ENCODE measurements at places on chromosomes 1 and 21. TPM values are rescaled to one million over a fixed set of nuclear protein-coding genes. Genes with fewer than 3 reads are reported as not detected.
A peak's percentile ranks its signal among the peaks of the same experiment; 100 is the strongest.

DNA sequence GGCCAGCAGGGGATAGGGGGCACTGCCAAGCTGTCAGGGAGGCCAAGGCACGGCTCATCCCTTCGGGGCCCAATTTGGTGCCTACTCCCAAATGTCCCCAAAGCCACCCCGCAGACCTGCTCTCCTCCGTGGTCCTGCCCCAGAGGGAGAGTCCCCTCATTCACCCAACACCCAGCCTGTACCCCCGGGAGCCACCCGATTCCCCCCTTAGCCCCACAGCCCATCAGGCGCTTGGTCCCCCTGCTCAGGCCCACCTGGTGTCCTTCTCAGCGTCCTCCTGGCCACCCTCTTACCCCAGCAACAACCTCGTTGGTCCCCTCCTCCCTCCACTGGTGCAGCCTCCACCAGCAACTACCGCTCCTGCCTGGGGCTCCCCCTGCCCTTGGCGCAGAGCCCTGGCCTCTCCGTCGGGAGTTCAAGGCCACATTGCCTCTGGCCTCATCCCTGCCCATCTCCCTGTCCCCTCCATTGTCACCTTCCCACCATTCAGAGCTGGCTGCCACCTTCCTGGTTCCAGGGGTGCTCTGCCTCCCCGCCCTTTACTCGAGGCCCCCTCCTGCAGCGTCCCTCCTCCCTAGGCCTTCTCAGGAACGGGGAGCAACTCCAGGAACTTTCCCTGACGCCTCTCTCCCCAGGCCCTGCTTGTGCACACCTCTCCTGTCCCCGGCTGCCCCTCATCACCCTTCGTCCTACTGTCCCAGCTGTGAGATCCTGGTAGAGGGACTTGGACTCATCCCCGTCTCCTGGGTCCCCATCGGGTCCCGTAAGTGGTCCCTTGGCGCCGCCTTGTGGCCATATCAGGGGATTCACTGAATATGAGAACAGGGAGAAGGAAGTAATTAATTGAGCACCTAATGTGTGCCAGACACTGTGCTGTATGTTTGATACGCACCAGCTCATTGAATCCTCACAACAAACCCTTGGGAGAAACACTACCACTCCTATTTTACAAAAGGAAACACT, 73.9 kb downstream of the RAP1GAP start:
- H3K4me3 ChIP-seq: no peak overlapping the region
- H3K27ac ChIP-seq: no peak overlapping the region
- DNase-seq: peak; percentile 26
- H3K36me3 ChIP-seq: no peaks in the 10 kb centered on the region
- no peaks in the 10 kb centered on the region for H3K4me1 ChIP-seq
- peaks cover 18% of the 10 kb centered on the region for H3K27me3 ChIP-seq

- H3K27ac ChIP-seq: no peak overlapping the region
- H3K27me3 ChIP-seq: no peaks in the 10 kb centered on the region
- H3K36me3 ChIP-seq: no peaks in the 10 kb centered on the region
Observed at GRCh38 chr1:179036844-179037465, 11.3 kb downstream of the FAM20B start.

DNA sequence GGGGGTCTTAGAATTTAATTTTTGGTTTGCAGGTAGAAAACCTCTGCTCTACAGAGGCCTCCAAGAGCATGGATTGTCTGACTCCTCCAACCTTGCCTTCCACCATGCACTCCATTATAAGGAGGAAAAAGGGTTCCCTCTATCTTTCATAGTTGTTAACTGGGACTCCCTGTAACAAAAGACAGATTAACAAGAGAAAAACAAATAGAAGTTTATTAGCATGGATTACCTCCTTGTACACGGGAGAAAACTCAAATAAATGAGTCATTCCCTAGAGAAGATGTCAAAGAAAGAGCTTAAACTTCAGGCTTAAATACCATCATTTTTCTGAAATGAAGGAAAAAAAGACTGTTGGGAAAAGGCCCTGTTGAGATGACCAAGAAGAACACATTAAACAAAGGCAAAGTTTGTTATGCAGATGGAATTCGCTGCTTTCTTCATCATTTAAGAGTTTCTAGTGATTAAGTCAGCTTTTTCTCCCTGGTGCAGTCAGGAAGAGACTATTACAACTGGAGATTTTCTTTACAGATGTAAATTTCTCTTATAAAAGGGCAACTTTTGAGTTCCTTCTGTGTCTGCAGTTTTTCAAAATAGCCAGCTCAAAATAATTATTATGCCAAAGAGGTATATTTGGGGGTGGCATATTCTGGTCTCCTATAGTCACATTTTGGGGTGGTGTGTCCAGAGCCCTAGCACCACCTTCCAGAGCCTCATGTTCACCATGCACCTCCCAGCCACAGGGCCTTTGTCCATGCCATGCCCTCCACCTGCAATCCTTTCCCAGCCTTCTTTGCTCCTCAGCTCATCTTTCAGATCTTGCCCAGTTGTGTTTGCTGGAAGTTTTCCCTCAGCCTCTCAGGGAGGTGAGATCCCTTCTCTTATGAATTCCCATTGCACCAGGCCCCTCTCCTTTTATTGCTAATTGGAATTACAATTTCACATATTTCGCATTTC, 63.1 kb upstream of the KLHDC7A start:
- no peaks in the 10 kb centered on the region for H3K27me3 ChIP-seq
- DNase-seq: no peak
- no peaks in the 10 kb centered on the region for H3K4me1 ChIP-seq
- no peaks in the 10 kb centered on the region for H3K36me3 ChIP-seq
- no peak overlapping the region for H3K27ac ChIP-seq
- no peak overlapping the region for H3K4me3 ChIP-seq

DNA sequence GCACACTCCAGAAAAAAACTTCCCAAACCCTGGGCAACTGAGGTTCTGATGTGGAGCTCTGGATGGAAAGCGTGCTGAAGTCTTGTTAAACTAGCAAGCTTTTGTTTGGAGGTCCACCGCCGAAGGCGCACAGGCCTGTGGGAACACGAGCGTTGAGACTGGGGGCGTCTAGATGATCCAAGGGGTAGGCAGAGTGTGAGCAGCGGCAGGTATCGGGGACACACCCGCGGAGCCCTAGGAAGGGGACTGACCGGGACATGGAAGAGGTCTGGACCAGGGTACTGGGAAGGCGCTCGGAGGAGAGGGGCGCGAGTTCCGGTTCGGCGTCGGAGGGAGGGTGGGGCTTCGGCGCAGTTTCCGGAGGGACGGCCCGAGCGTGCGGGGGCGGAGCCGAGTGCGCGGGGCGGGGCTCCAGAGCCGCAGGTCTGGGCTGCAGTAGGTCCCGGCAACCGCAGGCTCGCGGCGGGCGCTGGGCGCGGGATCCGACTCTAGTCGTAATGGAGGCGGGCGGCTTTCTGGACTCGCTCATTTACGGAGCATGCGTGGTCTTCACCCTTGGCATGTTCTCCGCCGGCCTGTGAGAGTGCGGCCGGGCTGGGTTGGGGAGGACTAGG, at the start of gene SLC50A1:
Gene SLC50A1 (plus strand): TSS at position 438 of the 614 bp plus-strand sequence. CDS start 60 bp downstream, at position 498.
- peaks cover 22% of the 10 kb centered on the region for H3K4me1 ChIP-seq
- peak; percentile 83 for DNase-seq
- H3K4me3 ChIP-seq: peak within 1 kb of the TSS; percentile 84
- H3K27me3 ChIP-seq: no peaks in the 10 kb centered on the region
- peak within 1 kb of the TSS; percentile 100 for H3K27ac ChIP-seq

GRCh38 chr1:241999026-241999425, at the start of gene MAP1LC3C:
Gene MAP1LC3C (minus strand): TSS chr1:241999098. CDS start chr1:241999008, 90 bp downstream.
- no peaks in the 10 kb centered on the region for H3K36me3 ChIP-seq
- no peak within 1 kb of the TSS for H3K4me3 ChIP-seq
- DNase-seq: no peak
- H3K27ac ChIP-seq: peak within 1 kb of the TSS; percentile 18
- no peaks in the 10 kb centered on the region for H3K27me3 ChIP-seq

DNA sequence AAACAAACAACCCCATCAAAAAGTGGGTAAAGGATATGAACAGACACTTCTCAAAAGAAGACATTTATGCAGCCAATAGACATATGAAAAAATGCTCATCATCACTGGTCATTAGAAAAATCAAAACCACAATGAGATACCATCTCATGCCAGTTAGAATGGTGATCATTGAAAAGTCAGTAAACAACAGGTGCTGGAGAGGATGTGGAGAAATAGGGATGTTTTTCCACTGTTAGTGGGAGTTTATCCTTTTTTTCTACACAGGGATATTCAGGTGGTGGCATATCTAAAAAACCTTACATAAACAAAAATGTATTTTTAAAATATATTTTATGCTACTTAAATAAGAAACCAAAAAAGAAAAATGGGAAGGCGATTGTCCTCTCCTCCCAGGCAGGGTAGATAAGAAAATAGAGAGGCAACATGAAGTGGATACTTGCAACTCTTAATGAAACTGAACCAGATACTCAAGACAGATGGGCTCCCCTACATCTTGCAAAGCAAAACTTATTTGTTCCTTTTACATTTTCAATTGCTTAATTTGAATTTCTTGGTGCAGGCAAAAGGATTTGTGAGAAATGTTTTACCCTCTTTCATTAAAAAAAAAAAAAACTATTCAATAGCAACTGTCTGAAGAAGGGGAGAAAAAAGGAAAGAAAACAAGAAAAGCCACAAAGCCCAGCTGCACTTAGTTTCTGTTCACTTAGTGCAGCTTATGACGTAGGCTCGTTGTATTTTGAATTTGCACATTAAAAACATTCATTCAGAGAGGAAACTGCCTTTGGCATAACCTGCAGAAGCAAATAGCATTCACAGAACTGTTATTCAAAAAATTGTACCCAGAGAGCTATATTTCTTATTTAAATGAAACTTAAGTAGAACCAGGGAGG, 36.9 kb upstream of the RGS1 start:
- no peak overlapping the region for H3K4me3 ChIP-seq
- H3K36me3 ChIP-seq: no peaks in the 10 kb centered on the region
- peak overlapping the region; percentile 70 for H3K27ac ChIP-seq
- no peak for DNase-seq
- peaks cover 23% of the 10 kb centered on the region for H3K4me1 ChIP-seq
- H3K27me3 ChIP-seq: no peaks in the 10 kb centered on the region

DNA sequence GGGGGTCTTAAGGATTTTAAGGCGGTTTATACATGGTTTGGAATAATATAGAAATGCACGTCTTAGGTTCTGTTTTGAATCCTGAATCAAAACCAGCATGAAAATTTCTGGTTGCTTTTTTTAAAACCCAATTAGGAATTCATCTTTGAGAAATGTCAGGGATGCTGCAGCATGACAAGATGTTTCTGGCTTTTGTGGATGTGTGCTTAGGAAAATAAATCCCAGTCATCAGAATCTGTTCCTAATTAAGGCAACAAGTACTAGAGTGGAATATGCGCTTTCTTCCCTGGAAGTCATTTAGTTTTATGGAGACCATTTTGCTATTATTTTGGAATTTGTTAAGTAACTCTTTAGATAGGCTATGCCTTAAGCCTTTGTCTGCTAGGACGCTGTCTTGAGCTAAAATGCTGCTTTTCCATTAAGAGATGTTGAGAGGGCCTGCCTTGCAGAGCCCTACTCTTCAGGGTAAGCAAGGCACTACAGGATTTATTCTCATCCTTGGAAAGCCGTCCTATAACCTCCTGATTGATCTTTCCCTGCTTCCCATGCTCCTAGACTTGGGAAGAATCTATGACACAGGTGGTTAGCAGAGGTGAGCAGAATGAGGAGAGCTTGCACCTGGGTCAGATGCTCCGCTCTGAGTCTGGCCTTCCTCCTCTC, 332.8 kb downstream of the DISC1 start:
- no peaks in the 10 kb centered on the region for H3K27me3 ChIP-seq
- H3K27ac ChIP-seq: no peak overlapping the region
- H3K36me3 ChIP-seq: peaks cover 36% of the 10 kb centered on the region
- no peaks in the 10 kb centered on the region for H3K4me1 ChIP-seq

- no peak for DNase-seq
- H3K4me1 ChIP-seq: no peaks in the 10 kb centered on the region
- no peak overlapping the region for H3K4me3 ChIP-seq
- no peaks in the 10 kb centered on the region for H3K36me3 ChIP-seq
Observed at GRCh38 chr1:110713221-110713620, 38.5 kb upstream of the KCNA3 start.

DNA sequence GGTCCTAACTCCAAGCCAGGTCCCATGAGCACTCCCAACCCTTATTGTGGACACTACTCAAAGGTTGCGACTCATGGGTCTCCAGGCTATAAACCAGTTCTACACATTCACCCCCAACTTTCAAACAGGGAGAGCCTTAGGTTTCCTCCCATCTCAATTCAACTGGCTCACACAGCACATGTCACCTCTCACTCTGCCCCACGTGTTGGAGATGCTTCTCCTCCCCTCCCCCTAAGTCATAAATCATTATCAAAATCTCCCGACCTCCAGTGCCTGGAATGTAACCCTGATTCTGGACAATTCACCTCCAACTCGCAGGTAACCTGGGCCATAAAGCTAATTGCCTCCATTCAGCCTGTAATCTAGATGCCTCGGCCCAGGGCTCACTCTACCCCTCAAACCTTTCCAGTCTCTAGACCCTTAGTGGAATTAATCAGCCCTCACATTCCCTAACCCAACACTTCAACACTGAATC, 595 bp downstream of the AK2 start:
- H3K27me3 ChIP-seq: no peaks in the 10 kb centered on the region
- peak overlapping the region; percentile 79 for H3K27ac ChIP-seq
- no peak for DNase-seq

GRCh38 chr21:38351961-38352521, 95.2 kb downstream of the KCNJ15 start:
- H3K4me1 ChIP-seq: no peaks in the 10 kb centered on the region
- H3K27me3 ChIP-seq: no peaks in the 10 kb centered on the region
- DNase-seq: no peak
- no peak overlapping the region for H3K27ac ChIP-seq
- no peaks in the 10 kb centered on the region for H3K36me3 ChIP-seq

DNA sequence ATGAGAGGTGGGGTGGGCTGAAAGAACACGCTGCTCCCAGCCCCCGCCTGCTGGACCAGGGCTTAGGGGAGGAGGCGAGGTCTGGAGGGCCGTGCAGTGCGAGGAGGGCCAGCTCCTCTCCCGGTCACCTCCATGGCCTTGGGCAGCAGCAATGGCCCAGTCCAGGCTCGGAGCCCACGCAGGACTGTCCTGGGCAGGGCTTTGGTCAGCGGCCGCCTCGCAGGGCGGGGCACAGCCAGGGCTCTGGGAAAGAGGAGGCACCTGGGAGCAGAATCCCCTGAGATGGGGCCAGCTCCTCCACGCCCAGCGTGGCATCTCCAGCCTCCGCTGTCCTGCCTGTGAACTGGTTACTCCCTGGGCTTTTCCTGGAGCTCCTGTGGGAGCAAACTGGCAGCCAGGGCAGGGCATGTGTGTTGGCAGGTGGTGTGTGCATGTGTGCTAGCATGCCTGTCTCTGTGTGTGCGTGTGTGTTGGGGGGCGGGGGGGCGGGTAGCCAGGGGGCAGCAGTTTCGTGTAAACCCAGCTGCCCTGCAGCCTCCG, 27.4 kb downstream of the ARHGEF16 start:
- DNase-seq: no peak
- peaks cover 7% of the 10 kb centered on the region for H3K4me1 ChIP-seq
- no peaks in the 10 kb centered on the region for H3K36me3 ChIP-seq
- no peaks in the 10 kb centered on the region for H3K27me3 ChIP-seq

LCE1D gene
- not detected for total RNA-seq

HAO2 gene
- total RNA-seq: not detected

ZBTB8A gene
- 13.9 TPM for total RNA-seq
